ENCODE measurements at places on chromosomes 11 and 22.

- H3K4me3 ChIP-seq = no peak overlapping the region
- H3K36me3 ChIP-seq = no peaks in the 10 kb centered on the region
- no peak for DNase-seq
- no peak overlapping the region for H3K27ac ChIP-seq
These were observed 28.0 kb upstream of the TMEM45B start for GRCh38 chr11:129787532-129788155.

DNA sequence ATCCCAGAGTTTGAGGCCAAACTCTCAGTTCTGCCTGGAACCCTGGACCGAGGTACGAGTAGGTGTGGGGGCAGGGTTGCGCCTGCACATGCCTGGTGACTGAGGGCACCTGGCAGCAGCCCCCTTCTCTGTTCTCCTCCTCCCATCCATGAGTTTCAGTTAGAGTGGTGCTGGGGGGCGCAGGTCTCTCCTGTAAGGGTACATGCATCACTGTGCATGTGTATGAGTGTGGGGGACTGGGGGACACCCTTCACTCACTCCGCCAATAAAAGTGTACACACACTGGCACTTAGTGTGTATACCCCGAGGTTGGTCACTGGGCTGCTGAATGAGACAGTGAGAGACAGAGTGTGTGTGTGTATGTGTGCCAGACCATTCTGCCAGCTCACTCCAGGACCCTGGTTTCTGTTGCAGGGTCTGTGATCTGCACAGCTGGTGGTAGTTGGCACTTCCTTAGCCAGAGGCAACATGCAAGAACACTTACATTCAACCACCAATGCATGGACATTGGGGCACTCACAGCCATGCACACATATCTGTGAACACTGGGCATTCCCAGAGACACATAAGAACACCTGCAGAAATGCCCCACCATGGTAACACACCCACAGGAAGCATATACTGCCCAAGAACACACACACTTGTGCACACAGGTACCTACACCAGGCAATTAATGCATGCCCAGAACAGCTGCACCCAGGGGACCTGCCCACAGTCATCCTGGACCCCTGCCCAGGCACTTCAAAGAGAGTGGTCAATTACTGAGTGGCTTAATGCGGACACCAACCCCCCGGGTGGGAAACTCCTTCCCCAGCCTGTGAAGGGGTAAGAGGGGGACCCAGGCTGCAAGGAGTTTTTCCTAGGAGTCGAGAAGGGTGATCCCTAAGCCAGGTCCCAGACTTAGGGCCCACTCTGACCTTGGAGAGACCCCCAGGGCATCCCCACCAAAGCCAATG lies 1.2 kb upstream of the NRXN2 start:
- no peak overlapping the region for H3K27ac ChIP-seq
- H3K27me3 ChIP-seq = peaks cover 10% of the 10 kb centered on the region
- peaks cover 2% of the 10 kb centered on the region for H3K36me3 ChIP-seq
- peak overlapping the region; percentile 84 for H3K4me3 ChIP-seq
- DNase-seq = no peak

DNA sequence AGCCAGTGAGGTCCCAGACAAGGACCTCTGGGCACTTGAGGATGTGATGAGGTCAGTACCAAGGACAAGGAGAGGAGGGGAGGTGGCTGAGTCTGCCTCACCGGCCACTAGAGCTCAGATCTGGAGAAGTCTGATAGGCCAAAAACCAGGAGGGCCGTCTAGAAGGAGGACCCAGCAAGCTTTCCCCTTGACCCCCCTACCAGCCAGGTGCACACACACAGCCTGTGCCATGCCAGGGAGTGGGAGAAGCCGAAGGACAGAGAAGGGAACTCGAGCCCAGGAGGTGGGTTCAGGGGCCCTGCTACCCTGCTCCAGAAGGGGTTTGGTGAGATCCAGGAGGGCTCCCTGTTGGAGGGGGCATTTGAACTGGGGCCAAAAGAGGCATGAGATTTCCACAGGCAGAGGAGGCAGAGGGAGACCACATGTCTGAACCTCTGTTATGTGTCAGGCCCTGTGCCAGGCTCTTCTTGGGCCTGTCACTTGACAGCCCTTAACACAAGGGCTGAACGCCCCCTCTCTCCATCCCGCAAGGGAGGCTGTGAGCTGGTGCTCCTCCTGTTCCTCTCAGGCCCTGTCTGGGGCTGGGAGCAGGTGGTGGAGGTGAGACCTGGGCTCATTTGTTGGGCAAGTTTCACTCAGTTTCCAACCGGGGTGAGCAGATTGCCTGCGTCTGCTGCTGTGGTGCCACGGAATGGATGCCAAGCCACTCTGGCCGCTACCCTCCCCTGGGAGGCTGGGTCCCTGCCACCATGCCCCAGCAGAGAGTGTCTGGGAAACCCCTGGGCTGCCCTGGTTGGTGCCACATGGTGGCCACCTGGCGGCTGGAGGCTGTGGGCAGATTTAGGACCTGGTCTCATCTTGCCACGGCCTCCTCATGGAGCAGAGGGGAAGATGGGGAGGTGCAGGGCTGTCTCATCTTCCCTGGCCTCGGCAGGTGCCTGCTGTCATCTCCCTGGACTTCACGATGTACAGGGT lies 65.2 kb downstream of the MPPED1 start:
- no peak for DNase-seq
- H3K27ac ChIP-seq = no peak overlapping the region
- H3K27me3 ChIP-seq = no peaks in the 10 kb centered on the region
- H3K4me3 ChIP-seq = no peak overlapping the region

GRCh38 chr22:26065847-26066246 lies 103.4 kb upstream of the SEZ6L start:
- no peaks in the 10 kb centered on the region for H3K36me3 ChIP-seq
- no peak for DNase-seq
- H3K4me1 ChIP-seq = peaks cover 16% of the 10 kb centered on the region
- no peak overlapping the region for H3K27ac ChIP-seq

GRCh38 chr22:26806445-26807175 lies 149.2 kb downstream of the MIAT start:
- H3K4me3 ChIP-seq = no peak overlapping the region
- DNase-seq = no peak
- 0 out of 2 replicates have a peak, but pooled peaks cover 3% of the 10 kb centered on the region for H3K4me1 ChIP-seq
- H3K36me3 ChIP-seq = no peaks in the 10 kb centered on the region
- H3K27me3 ChIP-seq = no peaks in the 10 kb centered on the region
